ENCODE measurements at places on chromosomes 5 and 9. TPM values are rescaled to one million over a fixed set of nuclear protein-coding genes. Genes with fewer than 3 reads are reported as not detected.

- H3K27me3 ChIP-seq = no peaks in the 10 kb centered on the region
- no peak for DNase-seq
- H3K27ac ChIP-seq = no peak overlapping the region
These were observed 155.4 kb upstream of the CLINT1 start for GRCh38 chr5:158014372-158014771.

The ENHO gene
- not detected for total RNA-seq

DNA sequence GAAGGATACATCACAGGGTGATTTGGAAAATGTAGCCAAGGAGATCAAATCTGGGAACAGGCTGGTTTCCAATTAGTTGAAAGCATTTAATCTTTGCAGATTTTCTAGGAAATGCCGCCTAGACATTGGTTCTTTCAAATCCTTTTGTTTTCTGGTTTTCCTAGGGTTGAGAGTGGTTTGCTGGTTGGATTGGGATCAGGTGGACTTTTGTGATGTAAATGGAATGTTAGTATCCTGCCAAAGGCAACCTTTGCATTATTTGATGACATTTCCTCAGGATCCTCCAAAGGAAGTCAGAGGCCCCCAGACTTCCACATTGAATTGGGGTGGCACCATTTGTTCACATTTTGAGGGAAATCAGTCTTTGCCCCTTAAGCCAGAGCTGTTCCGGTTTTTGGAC is 245.5 kb upstream of the RPS23 start:
- H3K4me1 ChIP-seq = no peaks in the 10 kb centered on the region
- H3K27ac ChIP-seq = no peak overlapping the region

DNA sequence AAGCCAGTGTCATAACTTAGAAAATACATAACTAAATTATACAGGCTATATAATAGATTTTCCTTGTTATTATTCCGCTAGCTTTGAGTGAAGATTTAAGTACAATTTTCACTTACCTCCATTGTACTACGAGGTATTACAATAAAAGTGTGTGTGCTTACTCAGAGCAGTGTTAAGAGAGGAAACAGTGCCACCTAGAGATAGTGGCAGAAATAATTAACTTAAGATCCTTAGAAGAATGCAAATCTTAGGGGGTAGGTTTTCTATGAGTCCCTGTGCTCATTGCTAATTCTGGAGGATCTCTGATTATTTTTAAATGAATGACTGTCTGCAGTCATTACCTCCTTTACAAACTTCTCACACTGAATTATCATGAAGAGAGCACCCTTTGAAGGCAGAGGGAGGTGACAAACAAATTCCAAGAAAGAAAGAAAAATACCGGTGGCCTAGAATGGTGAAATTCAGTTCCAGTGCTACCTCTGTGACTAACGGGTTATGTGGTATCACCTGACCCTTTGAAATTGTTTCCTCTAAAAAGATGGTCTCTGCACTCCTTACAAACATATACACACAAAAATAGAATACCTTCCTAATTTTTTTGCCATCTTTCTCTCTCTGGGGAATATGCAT is 379.8 kb downstream of the TRIM36 start:
- no peaks in the 10 kb centered on the region for H3K4me1 ChIP-seq
- peaks cover 49% of the 10 kb centered on the region for H3K27me3 ChIP-seq
- no peak overlapping the region for H3K4me3 ChIP-seq
- DNase-seq = peak; percentile 47

The SPTLC1 gene
- 68.0 TPM for total RNA-seq

DNA sequence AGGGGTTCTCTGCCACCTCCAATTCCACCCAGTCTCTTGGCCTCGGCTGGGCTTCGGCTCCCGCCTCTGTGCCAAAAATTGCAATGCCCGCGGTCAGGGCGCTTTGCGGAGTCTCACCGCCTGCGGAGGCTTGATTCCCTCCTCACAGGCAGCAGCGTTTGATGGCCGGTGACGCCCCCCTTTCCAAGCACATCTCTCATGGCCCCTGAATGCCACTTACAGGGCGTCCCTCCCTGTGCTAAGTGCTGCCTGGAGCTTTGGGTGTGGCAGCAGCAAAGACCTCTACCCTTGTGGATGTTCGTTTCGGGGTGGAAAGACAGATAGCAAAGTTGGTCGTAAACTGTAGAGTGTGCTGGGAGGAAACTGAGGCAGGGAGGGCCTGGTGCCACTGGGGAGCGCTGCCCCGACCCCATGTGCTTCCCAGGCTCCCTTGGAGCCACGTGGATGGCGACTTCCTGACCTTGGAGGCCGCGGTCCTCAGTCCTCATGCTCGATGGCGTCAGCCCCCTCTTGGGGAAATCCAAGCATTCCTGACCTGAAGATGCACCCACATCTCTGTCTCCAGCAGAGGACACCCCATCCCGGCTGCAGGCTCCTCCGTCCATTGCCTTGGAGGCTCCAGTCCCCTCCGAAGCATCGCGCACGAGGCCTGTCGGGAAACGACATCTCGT is 249.2 kb upstream of the IRX4 start:
- H3K27ac ChIP-seq = no peak overlapping the region
- H3K27me3 ChIP-seq = no peaks in the 10 kb centered on the region
- no peak overlapping the region for H3K4me3 ChIP-seq

DNA sequence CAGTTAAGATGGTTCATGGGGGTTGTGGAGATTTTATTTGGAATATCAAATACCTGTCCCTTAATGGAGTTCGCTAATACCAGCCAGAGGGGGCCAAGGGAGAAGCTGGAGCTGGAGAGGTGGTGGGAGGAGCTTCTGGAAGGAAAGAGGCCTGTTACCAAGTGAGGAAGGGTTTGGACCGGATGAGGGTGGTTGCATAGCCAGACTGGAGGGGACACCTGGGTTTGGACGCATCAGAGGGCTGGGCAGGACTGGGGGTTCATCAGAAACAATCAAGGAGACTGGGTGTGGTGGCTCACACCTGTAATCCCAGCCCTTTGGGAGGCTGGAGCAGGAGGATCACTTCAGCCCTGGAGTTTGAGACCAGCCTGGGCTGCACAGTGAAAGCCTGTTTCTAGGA is 111.8 kb upstream of the IER5L start:
- no peak overlapping the region for H3K27ac ChIP-seq
- no peak overlapping the region for H3K4me3 ChIP-seq
- DNase-seq = no peak
- no peaks in the 10 kb centered on the region for H3K36me3 ChIP-seq

- H3K4me1 ChIP-seq = no peaks in the 10 kb centered on the region
- no peak overlapping the region for H3K27ac ChIP-seq
- H3K4me3 ChIP-seq = no peak overlapping the region
- H3K36me3 ChIP-seq = no peaks in the 10 kb centered on the region
These were observed 14.3 kb downstream of the AGTPBP1 start for GRCh38 chr9:85727500-85727899.

The MAP1B gene
- 56.0 TPM for total RNA-seq

GRCh38 chr5:138824924-138825863 is 49.9 kb downstream of the LRRTM2 start:
- no peaks in the 10 kb centered on the region for H3K27me3 ChIP-seq
- DNase-seq = peak; percentile 24
- H3K4me3 ChIP-seq = no peak overlapping the region

DNA sequence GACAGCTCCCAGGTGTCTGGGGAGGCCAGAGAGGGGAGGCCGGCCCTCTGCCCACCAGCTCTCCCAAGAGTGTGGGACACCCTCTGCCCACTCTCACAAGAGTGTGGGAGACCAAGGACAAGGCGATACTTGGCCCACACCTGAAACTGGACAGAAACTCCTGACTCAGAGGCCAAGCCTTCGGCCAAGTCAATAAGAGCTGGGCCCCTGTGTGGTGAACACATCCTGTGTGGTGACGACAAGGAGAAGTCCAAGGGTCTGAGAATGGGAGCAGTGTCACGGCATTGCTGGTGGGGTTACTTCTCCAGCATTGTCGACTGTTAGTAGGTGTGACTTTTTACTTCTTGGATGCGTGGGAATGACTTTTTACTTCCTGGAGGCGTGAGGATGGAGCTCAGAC is 14.6 kb upstream of the F2RL1 start:
- H3K4me3 ChIP-seq = no peak overlapping the region
- H3K27ac ChIP-seq = no peak overlapping the region
- DNase-seq = peak; percentile 51
- no peaks in the 10 kb centered on the region for H3K27me3 ChIP-seq

- H3K27ac ChIP-seq = no peak overlapping the region
- H3K4me3 ChIP-seq = no peak overlapping the region
- H3K4me1 ChIP-seq = no peaks in the 10 kb centered on the region
- no peaks in the 10 kb centered on the region for H3K27me3 ChIP-seq
These were observed 1087.9 kb upstream of the NUDT12 start for GRCh38 chr5:104650313-104651055.

DNA sequence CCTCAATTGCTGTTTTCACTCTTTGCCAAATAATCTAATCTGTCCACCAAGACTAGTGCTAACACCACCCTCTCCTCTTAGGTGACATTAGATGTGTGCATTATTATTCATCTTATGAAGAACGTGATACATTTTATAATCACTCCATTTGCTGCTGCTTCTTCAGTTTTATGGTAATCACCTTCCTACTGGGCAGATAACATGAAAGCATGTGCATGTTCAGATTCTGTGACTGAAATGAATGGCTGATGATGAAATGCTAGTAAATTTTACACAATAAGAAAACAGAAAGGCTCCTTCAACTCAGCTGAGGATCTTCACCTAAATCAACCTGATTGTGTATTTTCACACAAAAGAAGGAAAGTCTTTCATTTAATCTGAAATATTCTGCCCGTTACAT is 577.6 kb downstream of the CSNK1G3 start:
- peaks cover 8% of the 10 kb centered on the region for H3K4me1 ChIP-seq
- no peak overlapping the region for H3K4me3 ChIP-seq
- H3K27me3 ChIP-seq = no peaks in the 10 kb centered on the region
- no peak for DNase-seq

GRCh38 chr5:78778538-78778937 is 130.0 kb upstream of the LHFPL2 start:
- no peak overlapping the region for H3K4me3 ChIP-seq
- H3K27ac ChIP-seq = no peak overlapping the region
- no peaks in the 10 kb centered on the region for H3K36me3 ChIP-seq
- no peaks in the 10 kb centered on the region for H3K27me3 ChIP-seq

DNA sequence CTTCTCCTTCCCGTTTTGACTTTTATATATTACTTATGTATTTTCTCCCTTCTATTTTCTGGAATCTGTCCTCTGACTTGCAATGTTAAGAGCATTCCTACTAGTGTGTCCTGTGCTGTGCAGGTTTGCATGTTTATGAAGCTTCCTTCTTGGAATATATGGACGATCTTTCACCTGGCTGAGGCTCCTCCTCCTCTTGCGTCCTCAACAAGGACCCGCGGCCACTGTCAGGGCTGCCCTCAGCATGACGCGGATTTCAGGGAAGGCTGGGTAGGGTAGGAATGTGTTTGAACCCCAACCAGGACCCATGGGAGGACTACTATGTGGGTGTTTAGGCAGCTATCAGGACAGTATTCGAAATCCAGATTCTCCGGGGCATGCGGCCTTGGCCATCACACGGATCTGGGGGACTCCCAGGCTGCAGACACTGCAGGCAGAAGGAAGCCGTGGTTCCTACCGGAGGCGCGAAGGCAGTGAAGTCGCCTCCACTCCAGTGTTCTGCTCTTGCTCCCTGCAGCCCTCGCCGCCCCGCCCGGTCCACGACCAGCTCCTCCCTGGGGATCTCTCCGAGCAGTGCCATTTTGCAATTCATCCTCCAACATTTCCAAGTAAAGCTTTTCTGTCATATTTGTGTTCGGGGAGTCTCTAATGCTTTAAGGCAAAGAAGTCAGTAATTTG is 37.0 kb upstream of the OSMR start:
- no peaks in the 10 kb centered on the region for H3K27me3 ChIP-seq
- H3K4me3 ChIP-seq = no peak overlapping the region
- no peak overlapping the region for H3K27ac ChIP-seq
- no peaks in the 10 kb centered on the region for H3K36me3 ChIP-seq

The SPATA31C1 gene
- not detected for total RNA-seq

- peak; percentile 57 for DNase-seq
- no peaks in the 10 kb centered on the region for H3K27me3 ChIP-seq
- peaks cover 12% of the 10 kb centered on the region for H3K4me1 ChIP-seq
- no peak overlapping the region for H3K27ac ChIP-seq
- peaks cover 4% of the 10 kb centered on the region for H3K36me3 ChIP-seq
These were observed 1.6 kb upstream of the ZNF608 start for GRCh38 chr5:124747791-124748686.

The ACER2 gene
- total RNA-seq = 3.2 TPM

- DNase-seq = peak; percentile 83
- H3K27me3 ChIP-seq = no peaks in the 10 kb centered on the region
- H3K4me3 ChIP-seq = no peak overlapping the region
These were observed 7.3 kb upstream of the C5orf58 start for GRCh38 chr5:170225326-170226128.

GRCh38 chr5:124952566-124952965 is 206.1 kb upstream of the ZNF608 start:
- DNase-seq = no peak
- H3K36me3 ChIP-seq = no peaks in the 10 kb centered on the region
- H3K27me3 ChIP-seq = no peaks in the 10 kb centered on the region
- peaks cover 55% of the 10 kb centered on the region for H3K4me1 ChIP-seq
- peak overlapping the region; percentile 53 for H3K27ac ChIP-seq
- H3K4me3 ChIP-seq = no peak overlapping the region

The CCNO gene
- total RNA-seq = 10.6 TPM

The ADAMTS2 gene
- 0.17 TPM for total RNA-seq

DNA sequence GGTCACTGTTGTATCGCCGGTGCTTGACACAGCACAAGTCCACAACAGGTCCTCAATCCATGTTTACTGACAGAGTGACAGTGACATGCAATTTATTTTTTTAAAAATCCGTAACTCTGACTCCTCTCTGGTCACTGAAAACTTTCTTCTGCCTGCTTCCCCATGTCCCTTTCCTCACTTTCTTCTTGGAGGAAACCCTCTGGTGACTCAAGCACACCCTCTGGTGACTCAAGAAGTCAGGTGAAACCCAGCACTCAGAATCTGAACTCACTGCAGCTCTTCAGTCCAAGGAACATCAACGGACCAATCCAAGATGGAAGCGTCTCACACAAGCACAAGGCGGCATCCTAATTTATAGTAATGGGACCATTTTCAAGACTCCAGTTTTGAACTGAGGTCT is 245.9 kb downstream of the FSTL4 start:
- H3K27me3 ChIP-seq = peaks cover 9% of the 10 kb centered on the region
- no peaks in the 10 kb centered on the region for H3K36me3 ChIP-seq
- H3K27ac ChIP-seq = no peak overlapping the region
- peaks cover 8% of the 10 kb centered on the region for H3K4me1 ChIP-seq
- DNase-seq = peak; percentile 14

The EIF4EBP3 gene
- total RNA-seq = 35.3 TPM

DNA sequence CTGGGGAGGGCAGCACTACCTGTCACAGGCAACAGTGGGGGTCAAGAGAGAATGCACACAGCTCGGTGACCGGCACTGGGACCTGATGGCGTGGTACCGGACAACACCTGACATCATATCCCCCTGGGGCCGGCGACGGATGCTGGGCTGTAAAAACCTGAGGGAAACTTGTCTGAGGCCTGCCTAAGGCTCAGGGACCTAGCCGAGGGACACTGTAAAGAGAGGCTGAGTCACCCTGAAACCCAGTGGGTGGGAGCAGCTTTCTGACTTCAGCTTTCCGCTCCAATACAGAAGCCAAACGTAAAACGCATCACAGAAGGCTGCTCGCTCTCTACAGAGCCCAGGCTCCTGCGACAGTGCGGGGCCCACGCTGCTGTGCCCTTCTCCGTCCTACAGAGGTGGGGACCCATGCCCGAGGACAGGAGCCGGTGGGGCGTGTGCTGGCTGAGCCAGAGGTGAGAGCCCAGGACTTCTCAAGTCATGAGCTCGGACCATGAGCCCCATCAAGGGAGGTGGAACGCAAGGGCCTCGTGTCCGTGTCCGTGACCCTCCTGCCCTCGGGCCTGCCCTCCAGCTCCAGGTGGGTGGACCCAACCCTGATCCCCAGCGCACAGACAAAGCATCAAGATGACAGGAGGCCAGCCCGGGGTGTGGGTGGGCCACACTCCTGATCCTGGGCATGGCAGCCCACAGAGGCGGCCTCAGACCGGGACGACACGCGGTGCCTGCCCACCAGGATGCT is 5.3 kb downstream of the RALGDS start:
- no peak overlapping the region for H3K27ac ChIP-seq
- no peak overlapping the region for H3K4me3 ChIP-seq
- H3K36me3 ChIP-seq = peaks cover 8% of the 10 kb centered on the region
- peaks cover 15% of the 10 kb centered on the region for H3K4me1 ChIP-seq
- no peak for DNase-seq
- no peaks in the 10 kb centered on the region for H3K27me3 ChIP-seq

All from MCF 10A (cell line).